ENCODE measurements at places on chromosomes 6 and 20.

DNA sequence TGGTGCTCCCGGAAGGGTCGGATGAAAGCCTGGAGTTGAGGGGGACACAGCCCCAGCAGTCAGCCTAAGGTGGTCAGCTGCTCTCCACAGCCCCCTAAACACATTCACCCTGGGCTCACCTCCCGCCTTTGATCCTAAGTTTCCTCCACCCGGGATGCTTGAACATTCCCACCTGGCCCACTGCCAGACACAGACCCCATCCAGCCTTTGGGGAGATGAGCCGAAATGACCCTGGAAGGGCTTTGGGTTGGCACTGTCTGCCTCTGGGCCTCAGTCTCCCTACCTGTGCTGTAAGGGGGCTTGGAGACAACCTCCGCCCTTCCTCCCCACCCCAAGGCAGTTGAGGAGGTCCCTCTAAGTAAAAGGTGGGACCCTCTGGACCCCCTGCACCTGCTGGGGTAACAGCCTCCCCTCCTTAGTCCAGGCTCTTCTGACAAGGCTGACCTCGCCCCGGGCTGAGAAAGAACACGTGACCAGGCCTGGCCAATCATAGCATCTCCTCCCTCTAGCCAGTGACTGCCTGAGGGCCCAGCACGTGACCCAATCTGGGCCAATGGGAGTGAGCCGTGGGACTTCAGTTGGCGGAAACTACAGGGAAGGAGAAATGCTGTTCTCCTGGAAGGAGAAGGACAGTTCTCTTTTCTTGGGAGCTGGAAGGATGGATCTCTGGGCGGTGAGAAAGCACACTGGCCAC lies 16.9 kb upstream of the UBE2V1 start:
- DNase-seq: no peak

DNA sequence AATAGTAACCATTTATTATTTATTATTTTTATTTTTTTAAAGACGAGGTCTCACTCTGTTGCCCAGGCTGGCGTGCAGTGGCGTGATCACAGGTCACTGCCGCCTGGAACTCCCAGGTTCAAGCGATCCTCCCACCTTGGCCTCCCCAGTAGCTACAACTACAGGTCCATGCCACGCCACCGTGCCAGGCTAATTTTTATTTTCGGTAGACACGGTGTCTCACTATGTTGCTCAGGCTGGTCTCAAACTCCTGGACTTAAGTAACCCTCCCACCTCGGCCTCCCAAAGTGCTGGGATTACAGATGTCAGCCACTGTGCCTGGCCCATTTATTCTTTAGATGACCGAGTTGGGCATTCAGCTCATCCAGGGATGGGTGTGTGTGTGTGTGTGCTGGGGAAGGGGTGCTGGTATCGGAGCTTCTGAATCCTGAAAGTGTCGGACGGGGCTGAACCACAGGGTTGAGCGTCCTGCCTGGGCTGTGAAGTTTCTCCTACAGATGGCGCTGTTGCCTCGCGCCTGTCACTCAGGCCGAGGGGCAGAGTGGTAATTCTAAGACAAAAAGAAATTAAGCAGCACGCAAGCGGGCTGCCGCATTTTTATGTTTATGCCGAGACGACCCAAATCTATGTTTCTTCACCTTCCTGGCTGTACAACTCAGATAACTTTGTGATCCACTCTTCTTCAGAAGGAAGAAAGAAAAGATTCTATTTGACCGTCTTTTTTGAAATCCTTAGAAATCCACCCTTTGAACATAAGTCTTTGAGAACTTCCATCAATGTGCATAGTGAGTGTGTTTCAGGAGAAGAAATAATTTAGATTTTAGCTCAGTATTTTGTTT lies 252.8 kb downstream of the CDH26 start:
- DNase-seq: peak; percentile 19

- peak; percentile 83 for DNase-seq
These were observed 170.4 kb downstream of the HTR1B start for GRCh38 chr6:77292564-77293546.

- DNase-seq: no peak
These were observed 100.5 kb upstream of the ARID1B start for GRCh38 chr6:156676721-156677120.

- DNase-seq: no peak
These were observed 108.3 kb downstream of the CARMIL1 start for GRCh38 chr6:25387483-25387882.

DNA sequence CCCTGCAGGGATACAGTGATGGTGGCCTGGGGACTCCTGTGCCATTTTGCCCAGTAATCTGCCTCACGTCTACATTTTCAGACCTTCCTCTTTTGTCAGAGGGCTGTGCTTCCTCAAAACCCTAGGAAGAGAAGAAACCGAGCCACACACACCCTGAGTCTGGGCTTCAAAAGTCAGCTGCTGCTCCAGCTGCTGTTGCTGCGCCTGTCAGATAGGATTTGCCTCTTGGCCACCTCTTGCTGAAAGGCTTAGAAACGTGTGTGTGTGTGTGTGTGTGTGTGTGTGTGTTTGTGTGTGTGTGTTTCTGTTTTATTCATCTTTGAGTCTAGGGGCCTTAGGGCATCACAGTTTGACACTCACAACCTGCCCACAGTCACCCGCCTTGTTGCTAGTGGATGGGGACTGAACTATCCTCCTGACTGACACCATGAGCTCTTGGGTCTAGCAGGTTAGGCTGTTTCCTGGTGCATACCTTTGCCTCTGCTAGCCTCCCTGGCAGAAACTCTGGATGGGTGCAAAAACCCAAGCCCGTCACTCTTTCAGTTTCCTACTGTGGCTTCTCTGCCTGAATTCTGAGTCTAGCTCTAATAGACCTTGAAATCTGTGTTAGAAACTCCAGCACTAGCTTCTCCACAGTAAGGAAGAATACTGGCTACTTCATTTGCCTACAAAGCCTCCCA lies 94.9 kb upstream of the CEP85L start:
- no peak for DNase-seq

- DNase-seq: peak; percentile 49
These were observed 1.6 kb downstream of the DSP start for GRCh38 chr6:7542874-7543624.

Measured in renal cortical epithelial cell (primary cell).